Brain microvascular endothelial cell (primary cell): ENCODE measurements at places on chromosomes 3 and 15.

- no peak for DNase-seq
Measured at GRCh38 chr15:46091860-46092450, 457.1 kb downstream of the SQOR start.

DNA sequence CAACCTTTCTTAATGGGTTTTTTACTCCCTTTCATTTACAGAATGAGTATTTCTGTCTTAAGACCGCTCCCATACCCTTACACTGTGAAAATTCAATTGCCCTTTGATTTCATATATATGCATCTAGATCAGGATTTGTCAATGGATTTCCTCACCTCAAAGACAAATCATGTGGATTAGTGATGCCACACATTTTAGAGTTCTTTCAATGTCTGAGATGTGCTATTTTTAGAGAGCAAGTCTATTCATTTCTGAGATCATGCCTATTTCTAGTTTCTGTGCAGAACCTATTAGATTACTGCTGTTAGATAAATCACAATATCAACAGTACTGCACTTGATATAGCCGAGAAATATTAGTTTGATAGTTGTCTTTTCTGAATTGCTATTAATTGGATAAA is 137.3 kb downstream of the GABRB3 start:
- DNase-seq = no peak

DNA sequence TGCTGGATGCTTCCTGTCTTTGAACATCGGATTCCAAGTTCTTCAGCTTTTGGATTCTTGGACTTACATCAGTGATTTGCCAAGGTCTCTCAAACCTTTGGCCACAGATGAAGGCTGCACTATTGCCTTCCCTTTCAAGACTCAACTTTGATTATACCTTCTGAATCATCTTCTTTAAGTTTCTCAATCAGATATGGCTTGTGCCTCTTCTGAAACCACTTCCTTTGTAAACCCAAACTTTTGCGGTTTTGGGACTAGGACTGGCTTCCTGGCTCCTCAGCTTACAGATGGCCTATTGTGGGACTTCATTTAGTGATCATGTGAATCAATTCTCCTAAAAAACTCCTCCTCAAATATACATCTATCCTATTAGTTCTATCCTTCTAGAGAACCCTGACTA is 47.1 kb upstream of the CADPS start:
- no peak for DNase-seq

DNA sequence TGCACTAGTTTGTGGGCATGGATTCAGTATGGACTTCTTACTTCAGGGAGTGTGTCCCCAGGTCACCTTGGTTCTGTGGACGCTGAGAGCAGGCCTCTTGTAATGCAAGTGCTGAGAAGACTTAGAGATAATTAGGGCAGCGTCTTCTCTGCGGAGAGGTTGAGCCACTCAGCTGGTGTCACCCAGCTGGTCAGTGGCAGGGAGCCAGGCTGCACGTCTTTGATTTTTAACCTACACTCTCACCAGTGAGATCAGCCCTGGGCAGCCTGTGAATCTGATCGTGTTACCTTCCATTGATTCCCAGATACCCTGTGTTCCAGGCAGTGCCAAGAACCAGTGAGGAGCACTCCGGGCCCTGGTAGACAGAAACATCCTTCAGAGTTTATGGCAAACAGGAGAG is 92.6 kb downstream of the SLCO3A1 start:
- no peak for DNase-seq

GRCh38 chr15:52352086-52352485 is 56.5 kb upstream of the MYO5C start:
- no peak for DNase-seq

GRCh38 chr15:60616147-60616546 is 137.2 kb upstream of the ICE2 start:
- DNase-seq = no peak

GRCh38 chr15:50124631-50125030 is 5.6 kb upstream of the ATP8B4 start:
- DNase-seq = no peak

DNA sequence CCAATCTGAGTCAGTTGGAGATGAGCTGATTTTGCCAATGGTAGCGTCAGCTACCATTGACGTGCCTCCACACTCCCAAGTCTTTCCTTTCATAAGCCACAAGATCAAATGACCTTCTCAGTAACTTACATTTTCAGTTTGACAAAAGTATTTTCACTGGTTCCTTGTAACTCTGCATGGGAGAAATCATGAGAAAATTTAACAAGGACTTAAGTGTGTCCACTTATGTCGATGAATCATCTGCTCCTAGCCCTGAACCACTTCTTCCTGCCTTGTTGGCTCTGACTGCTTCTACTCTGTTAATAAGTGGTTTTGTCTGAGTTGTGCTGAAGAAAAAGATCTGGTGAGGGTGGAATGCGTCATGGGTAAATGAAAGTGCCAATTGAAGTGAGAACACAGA is 101.2 kb downstream of the NFKBIZ start:
- peak; percentile 65 for DNase-seq

DNA sequence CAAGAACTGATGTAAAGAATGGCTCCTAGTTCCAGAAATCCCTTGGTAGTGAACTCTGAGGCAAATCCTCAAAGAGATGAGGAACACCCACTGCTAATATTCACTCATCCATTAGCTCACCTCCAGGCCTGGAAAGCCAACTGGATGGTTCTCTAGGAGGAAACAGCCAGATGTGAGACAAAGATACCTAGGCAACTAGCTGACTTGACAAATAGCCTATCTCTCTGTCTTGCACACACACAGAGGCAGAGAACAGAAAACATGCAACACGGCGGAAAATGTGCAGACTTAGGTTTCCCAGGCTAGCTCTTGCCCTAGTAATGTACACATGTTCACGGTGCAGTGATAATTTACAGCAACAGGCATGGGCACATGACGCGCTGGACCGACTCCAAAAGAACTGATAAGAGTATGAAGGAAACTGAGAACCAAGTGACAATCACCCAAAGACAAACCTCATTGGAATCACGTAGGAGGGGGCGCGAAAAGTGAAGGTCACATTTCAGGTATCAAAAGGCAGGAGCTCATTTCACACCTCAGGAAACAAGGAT is 318.1 kb downstream of the FOXP1 start:
- no peak for DNase-seq

DNA sequence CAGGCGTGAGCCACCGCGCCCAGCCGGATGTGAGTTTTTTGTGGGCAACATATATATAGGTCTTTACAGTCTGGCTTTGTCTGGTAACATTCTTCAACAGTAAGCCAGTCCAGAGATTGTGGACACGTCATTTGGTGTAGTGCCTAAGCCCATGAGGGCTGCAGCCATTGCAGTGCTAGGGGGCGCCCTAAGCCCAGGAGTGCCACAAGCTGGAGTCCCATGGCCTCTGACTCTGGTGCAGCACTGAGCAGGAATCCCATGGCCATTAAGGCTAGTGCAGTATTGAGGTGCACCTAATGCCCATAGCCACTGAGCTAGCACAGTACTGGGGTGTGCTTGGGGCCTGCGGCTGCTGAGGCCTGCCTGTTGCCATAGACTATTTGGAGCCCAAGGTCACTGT is 136.4 kb upstream of the NDN start:
- DNase-seq = no peak

- DNase-seq = peak; percentile 96
Measured at GRCh38 chr15:32774022-32774421, 56.2 kb downstream of the GREM1 start.

GRCh38 chr15:39599871-39600270 is 19.0 kb downstream of the THBS1 start:
- no peak for DNase-seq

- DNase-seq = no peak
Measured at GRCh38 chr15:36880913-36881460, 219.4 kb downstream of the MEIS2 start.

GRCh38 chr3:36729204-36730056 is 34.9 kb downstream of the DCLK3 start:
- peak; percentile 31 for DNase-seq

DNA sequence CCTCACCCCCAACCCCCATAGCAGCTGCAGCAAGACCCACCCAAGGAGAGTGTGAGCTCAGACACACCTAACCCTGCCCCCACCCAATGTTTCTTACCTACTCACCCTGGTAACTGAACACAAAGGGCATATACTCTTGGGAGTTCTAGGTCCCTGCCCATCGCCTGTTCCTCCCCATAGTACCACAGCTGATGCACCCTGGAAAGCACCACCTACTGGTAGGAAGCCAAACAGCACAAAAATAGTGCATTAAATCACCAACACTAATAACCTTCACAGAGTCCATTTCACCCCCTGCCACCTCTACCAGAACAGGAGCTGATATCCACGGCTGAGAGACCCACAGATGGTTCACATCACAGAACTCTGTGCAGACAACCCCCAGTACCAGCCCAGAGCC is 245.2 kb downstream of the EFHB start:
- no peak for DNase-seq

GRCh38 chr15:70234256-70234905 is 136.7 kb upstream of the TLE3 start:
- peak; percentile 87 for DNase-seq

DNA sequence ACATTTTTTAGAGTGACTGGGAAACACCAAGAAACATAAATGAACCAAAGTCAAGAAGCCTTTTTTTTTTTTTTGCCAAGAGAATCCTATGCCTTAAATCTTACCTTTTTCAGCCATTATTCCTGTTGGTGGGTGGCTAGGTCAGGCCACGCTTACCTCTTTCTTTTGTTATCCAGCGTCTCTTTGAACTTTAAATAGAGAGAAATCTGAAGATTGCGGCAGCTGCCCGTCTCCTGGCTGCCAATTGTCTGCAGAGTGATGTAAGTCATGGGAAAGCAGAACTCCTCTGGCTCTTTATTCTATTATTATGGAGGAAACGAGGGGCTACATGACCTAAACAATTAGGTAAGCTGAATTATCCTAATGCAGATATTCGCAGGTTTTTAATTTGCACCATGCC is at the start of gene STRIT1:
Gene STRIT1, minus strand, starts transcription at position 168 of the 400 bp plus-strand sequence.
- DNase-seq = no peak
